ENCODE measurements at places on chromosomes 13 and 19.

DNA sequence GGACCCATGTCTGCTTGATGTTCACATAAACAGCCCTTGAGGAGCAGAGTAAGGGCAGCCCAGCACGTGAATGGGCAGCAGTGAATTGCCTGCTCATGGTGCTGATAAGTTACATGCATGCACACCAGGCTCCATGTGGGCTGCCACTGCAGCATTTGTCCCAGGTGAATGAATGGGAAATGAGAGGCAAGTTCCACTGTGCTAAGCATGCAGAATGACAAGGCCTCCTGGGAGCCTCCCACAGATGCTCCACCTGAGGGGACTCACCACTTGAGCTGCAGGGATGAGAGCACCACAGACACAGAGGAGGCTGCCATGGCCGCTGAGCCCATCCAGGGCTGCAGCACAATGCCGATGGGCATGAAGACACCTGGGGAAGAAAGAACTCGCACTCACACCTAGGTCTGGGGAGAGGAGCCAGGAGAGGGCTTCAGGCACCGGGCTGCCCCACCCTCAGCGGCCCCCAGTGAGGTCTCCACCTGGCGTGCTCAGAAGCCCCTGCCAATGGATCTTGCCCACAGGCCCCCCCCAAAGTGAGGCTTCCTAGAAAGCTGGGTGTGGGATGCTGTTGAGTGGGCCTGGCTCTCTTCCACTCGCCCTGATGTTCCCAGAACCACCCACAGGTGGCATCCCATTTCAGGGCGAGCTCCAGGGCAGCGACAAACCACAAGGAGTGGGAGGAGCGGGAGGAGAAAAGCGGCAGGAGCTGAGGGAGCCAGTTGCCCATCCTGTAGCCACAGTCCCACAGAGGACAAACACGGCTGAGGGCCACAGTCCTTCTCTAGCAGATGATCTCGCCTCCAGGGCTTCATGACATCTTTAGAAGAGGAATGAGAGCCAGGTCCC lies 73.8 kb downstream of the CCDC70 start:
- no peak for DNase-seq

DNA sequence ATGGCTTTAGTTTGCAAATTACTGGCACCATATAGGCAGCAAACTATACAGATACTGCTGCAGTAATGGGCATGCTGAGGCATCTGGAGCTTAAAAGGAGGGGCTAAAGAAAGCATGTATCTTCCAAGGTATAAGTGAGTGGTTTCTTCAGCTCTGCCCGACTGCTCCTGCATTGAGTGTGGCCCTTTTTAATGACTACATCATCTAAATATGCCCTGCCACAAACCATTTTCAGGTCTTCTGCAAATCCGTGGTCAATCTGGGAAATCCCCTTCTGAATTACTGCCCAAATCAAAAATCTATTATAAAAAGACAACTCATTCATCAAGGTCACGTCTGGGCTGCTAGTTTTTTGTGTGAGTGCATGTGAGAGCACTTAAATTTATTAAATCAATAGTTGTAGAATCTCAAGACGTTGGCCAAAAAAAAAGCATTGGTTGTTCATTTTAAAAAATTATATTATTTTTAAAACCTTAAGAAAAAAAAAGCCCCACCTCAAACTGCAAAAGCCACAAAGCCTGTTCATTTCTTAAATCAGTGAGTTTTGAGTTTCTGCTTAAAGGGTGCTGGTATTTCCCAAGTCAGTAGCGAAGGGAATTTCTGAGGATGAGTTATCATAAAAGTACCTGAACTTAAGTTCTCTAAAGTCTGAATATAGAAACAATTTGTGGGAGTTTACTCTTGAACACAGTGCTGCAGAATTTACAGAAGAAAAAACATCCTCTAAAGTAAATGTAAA lies 16.3 kb downstream of the LCP1 start:
- no peak for DNase-seq

DNA sequence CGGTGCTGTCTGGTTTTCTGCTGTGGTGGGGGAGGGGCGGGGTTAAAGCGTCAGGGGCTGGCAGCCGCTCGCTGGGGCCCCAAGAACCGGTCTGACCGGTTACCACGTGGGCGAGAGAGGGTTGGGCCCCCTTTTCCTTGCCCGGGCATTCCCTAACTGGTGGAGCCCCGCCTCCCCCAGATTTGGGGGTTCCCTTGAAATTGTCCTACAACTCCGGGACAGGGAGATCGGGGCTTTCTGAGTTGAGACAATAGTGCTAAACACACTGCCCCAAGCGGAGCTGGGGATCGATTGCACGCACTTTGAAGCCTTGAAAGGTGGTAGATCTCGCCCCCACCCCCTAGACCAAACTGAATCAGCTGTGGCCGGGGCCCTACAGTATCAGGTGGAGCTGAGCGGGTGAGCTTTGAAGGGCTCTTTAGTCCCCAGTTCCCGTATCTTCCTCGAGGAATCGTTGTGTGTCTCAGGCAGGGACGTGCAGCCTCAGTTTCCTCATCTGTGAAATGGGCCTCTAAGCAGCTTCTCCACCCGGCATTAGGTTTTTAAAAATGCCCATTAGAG lies 4.8 kb downstream of the IER2 start:
- DNase-seq: peak; percentile 68

DNA sequence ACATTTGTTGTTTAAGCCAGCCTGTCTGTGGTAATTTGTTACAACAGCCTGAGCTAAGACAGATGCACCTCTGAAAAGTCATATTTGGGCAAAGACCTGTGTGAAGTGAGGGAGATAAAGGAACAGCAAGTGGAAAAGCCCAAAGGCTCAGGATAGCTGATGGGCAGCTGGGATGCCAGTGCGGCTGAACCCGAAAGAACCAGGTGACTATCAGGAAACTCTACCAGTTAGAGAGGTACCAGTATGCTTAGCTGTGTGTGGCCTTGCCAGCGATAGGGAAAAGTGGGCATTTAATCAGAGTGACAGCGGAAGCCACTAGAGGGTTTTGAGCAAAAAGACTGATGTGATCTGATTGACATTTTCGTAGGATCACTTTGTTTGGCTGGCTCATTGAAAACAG lies 764.8 kb upstream of the GPC6 start:
- no peak for DNase-seq

DNA sequence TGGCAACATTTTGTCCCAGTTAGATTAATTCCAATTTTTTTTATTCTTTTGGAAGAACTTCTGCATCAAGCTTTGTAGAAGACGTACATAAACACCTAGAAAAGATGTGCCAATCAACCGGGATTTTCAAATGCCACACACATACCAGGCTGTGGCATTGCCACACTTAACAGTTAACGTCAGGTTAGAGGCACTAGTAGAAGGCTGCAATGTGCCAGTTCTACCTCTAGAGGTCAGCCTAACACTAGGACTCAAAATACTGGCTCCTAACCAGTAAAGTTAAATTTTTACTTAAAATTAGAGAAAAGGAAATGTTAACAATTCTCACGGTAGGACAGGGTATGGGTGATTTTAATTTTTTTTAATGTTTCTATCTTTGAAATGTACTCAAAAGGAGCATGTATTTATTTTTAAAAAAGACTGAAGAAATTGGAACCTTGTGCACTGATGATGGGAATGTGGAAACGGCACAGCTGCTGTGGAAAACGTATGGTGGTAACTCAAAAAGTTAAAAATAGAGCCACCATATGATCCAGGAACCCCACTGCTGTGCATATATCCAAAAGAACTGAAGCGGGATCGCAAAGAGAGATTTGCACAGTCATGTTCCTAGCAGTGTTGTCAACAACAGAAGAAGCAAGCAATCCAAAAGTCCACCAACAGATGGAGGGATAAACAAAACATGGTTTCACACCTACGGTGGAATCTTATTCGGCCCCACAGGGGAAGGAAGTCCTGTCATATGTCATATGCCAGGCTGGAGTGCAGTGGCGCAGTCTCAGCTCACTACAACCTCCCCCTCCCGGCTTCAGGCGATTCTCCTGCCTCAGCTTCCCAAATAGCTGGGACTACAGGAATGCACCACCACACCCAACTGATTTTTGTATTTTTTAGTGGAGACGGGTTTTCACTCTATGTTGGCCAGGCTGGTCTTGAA lies 30.3 kb downstream of the CRYL1 start:
- peak; percentile 76 for DNase-seq

All from cerebellar cortex (tissue), 1 donor.